ENCODE measurements at places on chromosomes 13 and 19.

DNA sequence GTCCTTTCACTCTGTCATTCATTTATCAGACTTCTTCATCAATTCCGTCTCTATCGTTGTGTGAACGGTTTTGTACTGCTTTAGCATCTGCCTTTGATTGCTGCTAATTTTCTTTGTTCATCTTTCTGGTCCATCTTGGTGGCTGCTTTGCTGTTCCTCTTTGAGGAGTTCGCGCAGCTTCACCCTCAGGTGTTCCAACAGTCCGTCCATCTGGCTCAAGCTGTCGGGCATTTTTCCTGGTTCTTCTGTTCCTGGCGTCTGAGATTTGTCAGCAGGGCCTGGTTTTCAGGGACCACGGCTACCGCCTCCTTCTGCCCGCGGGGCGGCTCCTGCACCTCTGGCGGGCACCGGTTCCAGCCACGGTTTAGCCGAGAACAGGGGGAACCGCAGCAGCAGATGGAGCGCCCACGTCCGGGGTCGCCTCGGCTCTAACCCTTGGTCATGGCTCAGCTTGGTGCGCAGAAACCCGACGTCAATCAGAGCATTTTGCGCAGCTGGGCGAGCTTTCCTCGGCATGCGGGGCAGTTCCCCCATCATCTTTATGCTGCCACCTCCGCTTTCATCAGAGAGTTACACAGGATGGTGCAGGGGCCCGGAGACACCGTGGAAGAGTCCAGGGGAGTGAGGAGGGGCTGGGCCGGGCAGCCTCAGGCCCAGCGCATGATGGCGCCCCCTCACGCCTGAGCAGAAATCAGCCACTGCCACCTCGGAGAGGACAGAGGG, 89.5 kb downstream of the ZNF100 start:
- DNase-seq, result no peak

GRCh38 chr13:58329746-58330145, 698.2 kb downstream of the PCDH17 start:
- DNase-seq, result no peak

- DNase-seq, result no peak
Observed at GRCh38 chr19:55720801-55721200, 17.4 kb downstream of the NLRP9 start.

DNA sequence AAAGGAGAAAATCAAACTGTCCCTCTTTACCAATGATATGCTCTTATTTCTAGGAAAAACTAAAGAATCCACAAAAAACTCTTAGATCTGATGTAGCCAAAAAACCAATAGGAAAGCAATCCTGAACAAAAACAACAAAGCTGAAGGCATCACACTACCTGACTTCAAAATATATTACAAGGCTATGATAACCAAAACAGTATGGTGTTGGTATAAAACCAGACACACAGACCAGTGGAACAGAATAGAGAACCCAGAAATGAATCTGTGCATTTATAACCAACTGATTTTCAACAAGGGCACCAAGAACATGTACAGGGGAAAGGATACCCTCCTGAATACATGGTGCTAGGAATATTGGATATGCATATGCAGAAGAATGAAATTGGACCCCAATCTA, 9.7 kb upstream of the ZNF546 start:
- DNase-seq, result no peak

GRCh38 chr19:50377051-50377461, 799 bp downstream of the NR1H2 start:
- no peak for DNase-seq

GRCh38 chr19:36093146-36093662, 17.7 kb upstream of the OVOL3 start:
- no peak for DNase-seq

- DNase-seq, result no peak
Observed at GRCh38 chr19:10603084-10603872, 16.2 kb upstream of the AP1M2 start.

DNA sequence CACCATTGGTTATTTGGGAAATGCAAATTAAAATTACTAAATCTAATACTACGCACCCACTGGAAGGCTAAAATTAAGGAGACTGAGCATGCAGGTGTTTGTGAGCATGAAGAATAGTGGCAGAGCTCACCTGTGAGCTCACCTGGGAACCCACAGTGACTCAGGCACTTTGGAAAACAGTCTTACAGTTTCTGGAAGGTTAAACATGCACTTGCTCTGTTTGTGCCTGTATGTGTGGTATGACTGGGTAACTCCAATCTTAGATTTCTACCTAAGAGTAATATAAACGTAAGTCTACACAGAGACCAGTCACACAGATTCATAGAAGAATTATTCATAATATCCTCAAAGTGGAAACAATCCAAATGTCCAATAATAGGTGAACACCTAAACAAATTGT, 318.8 kb downstream of the ATP8A2 start:
- DNase-seq, result no peak

GRCh38 chr13:20501120-20501519, 24.5 kb downstream of the CRYL1 start:
- DNase-seq, result peak; percentile 6

DNA sequence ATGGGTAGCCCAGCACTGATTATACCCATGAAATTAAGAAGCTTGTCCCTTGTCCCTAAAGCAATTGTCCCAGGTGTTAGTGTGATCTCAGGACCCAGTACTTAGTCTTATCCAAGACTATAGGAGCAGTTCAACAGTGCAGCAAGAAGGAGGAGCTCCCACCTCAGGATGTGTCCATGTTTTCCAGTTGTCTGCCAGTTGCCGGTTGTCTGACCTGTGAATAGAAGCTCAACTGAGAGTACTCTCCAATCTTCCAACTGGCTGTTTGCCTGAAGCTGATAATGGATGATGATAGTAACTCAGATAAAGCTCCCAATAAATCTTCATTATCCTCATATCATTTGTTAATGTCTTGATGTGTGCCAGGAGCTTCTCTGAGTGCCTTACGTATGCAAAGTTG, 107.2 kb upstream of the HTR2A start:
- no peak for DNase-seq

DNA sequence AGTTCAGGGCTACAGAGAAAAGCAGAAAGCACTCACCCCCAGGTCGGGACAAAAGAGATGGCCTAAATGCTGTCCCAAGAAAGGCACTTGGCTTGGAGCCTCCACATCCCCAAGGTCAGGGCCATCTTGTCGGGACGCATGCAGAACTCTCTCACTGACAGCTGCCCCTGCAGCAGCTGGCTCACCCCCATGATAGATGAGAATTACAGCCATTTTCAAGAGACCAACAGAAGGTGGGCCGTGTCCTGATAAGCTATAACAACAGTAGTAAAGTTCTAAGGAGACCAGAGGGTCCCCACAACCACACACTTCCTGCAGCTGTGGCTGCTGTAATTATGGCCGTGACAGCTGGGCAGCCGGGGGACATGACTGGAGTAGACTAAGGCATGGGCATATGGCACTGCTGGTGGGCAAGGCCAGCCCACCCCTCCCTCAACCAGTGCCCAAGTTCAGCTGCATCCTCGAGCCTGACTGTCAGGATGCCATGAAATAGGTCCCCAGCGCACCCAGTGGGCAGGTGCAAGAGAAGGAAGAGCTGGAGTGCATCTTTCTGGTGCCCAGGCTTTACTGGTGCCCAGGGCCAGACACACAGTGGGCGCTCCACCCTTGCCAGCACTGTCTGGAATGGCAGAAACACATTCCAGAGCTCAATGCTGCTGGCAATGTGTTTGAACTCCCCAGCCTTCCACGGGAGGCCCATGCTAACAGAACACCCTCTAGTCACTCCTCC, 436.7 kb upstream of the ZNF507 start:
- no peak for DNase-seq

DNA sequence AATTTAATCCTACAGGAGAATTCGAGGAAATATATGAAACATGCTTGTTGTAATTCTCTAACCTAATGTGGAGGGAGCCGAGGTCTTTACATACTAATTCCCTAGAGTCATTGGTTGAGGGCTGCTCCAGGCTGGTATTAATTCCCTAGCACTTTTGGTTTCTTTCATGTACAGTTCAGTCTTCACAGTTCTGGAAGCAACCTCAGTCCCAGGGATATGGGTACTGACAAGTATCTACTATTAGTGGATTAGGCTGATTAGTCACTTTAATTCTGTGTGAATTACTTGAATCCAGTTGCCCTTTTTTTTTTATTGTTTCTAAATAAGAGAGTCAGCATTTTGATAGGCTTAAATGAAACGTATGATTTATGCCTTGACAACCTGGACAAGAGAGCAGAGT, 172.3 kb upstream of the HTR2A start:
- DNase-seq, result no peak

GRCh38 chr13:66087269-66087710, 1142.8 kb downstream of the PCDH9 start:
- DNase-seq, result no peak

GRCh38 chr19:17405250-17406045, at the start of gene BST2:
BST2 (minus strand) TSS chr19:17405630; CDS start chr19:17405575, 55 bp downstream.
- DNase-seq, result peak; percentile 96

- DNase-seq, result no peak
Observed at GRCh38 chr19:46448601-46449000, 19.9 kb upstream of the PNMA8C start.

DNA sequence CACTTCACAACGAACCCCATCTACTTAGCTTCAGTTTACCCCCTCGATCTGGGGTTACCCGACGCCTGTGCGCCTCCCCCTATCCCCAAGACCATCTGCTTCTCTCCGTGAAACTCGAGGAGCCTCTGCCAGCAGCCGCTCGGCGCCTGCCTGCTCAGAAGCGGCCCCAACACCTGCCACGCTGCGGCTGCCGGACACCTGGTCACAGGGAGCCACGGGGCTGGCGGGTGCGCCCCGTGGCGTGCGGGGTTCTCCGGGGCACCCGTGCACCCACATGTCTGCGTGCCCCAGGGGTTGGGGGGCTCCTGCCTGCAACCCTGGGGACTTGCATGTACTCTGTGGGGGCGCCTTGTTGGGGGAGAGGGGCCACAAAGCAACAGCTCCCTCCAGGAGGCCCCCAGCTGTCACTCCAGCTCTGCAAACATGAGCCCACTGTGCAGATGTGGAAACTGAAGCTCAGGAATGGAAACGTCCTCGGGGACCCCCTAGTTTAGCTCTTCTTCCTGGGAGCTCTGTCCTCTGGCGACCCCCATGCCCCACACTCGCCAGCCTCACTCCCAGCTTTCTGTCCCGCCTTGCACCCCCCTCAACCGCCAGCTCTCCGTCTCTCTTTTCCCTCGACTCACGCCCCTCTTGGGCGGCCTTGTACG, 7.0 kb upstream of the SEMA6B start:
- no peak for DNase-seq

DNA sequence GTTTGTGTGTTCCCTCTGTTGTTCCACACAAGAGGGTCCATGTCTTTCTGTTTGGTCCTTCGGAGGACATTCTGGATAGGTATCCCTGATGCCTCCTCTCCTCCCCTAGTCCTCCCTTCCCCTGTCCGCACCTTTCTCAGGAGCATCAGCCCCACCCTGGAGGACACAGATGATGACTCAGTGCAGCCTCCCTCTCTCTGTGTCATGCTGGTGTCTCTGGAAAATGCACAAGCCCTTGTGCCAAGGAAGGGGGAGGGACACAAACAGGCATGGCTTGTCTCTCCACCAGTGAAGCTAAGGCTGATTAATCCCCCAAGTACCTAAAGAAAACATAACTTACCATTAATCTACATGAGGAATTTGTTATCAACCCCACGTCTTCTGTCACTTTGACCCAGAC, 16.2 kb upstream of the TNFRSF19 start:
- DNase-seq, result no peak

GRCh38 chr19:50376166-50377050, at the start of gene NR1H2:
NR1H2 (plus strand) TSS chr19:50376457; CDS start chr19:50377606, 1,149 bp downstream.
- DNase-seq, result peak; percentile 99

- DNase-seq, result peak; percentile 93
Observed at GRCh38 chr19:6862673-6863078, 24.7 kb upstream of the ADGRE1 start.

- DNase-seq, result no peak
Observed at GRCh38 chr13:50598338-50598737, 245.2 kb downstream of the DLEU7 start.

DNA sequence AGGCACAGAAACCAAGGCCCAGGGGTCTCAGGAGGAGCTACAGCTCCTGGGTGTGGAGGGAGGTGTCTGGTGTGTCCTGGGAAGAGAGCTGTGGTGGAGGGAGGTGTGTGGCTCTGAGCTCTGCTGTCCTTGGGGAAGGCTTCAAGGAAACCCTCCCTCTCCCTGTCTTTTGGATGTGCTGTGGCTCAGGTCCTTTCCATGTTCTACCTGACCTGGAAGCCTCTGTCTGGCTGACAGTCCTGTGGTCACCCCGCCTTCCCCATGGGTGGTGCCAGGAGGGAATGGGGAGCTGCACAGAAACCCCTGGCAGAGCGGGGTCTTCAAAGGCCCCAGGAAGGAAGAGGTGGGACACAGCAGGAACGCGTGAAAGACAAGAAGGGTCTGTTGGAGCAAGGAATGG, 617 bp upstream of the CEACAM7 start:
- DNase-seq, result no peak
